ENCODE measurements at places on chromosomes 4 and X.

DNA sequence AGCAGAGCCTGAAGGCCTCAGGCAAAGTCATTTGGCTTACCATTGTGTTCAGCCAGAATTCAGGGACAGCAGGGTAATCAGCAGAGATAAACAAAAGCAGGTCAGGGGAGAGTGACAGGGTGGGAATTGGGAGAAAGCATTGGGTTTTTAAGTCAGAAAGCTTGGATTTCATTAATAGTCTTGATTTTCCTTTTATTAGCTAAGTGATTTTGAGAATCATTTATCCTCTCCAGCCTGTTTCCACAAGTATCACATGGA lies 410.1 kb downstream of the HNRNPD start:
- DNase-seq: no peak

GRCh38 chr4:71269233-71269632 lies 69.6 kb upstream of the SLC4A4 start:
- no peak for DNase-seq

GRCh38 chrX:24732766-24733500 lies 39.2 kb downstream of the POLA1 start:
- DNase-seq: no peak

DNA sequence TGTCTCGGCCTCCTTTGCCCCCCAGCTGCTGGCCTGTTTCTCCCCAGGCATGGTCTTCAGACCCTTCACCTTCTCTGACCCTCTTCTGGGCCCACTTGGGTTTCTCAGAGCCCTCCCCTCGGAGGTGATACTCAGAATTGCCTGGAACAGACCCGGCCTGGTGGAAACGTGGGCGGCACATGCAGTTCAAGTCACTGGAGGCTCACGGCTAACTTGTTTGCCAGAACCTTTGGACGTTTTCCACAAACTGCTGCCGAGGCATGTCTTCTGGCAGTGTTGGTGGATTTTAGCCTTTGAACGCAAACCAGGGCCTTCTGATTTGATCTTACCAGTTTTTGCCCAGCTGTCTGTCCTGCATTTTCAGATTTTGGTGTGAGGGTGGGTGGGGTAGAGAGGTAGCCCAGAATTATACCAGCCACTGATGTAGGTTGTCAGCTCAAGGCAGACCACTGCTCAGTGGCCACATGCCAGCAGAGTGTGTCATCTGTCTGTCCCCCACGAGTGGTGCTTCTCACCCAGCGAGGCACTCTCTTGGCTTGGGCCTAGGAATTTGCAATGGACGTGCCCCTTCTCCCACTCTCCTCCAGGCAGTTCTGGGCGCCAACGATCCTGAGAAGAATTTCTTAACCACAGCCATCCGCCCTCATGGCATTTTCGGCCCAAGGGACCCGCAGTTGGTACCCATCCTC lies 32.5 kb upstream of the ZNF185 start:
- DNase-seq: no peak

DNA sequence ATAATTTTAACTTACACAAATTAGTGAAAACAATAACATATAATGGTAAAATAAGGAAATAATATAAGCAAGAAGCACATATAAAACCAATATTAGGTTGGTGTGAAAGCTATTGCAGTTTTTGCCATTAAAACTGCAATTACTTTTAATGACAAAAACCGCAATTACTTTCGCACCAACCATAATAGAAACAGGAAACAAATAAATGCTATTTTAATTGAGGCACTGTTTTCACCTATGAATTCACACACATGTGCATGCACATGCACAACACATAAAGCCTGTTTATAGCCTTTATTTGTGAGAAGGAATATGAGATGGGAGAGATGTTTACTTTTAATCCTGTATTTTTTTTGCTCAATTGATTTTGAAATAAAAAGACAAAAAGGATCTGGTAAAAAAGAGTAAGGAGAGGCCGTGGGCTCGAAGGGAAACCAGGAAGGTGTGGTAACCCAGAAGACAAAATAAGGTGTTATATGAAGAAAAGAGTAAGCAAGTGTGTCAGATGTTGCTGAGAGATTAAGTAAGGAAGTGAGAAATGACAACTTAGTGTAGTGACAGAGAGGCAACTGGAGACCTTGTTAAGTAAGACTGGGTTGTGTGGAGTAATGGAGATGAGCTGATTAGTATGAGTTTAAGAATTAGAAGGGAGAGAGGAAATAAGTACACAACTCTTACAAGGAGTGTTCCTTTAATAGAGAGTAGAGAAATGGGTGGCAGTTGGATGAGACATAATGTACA lies 69.0 kb downstream of the KLHL13 start:
- DNase-seq: no peak

DNA sequence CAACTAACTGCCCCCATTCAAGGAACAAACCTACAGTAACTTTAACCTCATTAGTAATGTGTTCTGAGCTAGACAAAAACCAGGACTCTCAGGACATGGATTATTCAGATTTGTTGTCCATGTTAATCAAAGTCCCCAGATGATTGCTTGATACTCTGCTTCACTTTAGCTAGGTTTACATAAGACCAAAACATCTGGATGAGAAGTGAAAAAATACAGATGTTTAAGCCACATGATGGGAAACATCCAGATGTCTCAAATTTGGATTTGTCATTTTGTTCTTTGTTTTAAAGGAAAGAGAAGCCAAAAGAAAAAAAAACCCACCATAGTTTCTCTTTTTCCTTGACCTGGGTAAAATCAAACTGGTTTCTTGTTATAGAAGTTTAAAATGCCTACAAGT lies 48.5 kb upstream of the NRK start:
- DNase-seq: no peak

DNA sequence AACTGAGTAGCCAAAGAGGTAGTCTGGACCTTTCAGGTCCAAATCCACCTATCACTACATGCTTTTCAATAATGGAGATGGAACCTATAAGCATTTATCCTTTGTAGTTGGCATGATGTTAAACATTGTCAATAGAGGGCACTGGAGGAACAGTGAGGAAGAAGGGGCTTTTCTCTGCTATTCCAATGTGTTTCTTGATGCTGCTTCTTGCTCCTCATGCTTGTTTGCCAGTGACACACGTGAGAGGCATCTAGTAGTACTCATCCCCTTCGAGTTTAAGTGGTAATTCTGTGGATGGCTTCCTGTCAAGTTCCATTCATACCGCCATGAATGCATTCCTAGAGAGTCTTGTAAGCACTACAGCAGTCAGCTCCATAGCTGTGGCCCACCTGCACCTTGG lies 84.0 kb downstream of the NAA11 start:
- DNase-seq: no peak

DNA sequence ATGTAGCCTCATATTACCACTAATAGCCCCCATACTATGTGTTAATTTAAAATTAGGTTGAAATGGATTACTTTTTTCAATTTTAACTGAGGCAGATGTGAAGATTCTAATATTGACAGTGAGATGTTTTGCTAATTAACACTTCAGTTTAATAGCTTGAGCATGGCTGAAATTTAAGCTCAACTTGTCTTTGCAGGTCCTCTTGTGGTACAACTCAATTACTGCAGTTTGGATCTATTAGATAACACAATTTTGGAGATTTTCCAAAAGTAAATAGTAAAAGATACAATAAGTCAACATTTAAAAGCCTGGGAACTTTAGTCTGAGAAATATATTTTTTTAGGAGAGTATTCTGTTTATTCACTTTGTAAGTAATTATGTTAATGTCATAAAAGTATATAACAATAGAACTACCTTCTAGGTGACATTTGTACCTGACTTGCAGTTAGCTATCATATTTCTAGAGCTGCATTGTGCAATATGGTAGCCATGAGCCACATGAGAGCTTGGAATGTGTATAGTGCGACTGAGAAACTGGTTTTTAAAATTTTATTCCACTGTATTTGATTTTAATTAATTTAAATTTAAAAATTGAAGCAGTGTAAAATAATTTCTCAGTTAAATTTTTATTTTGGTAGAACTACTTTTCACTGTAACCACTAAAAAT lies 73.1 kb upstream of the FMR1 start:
- DNase-seq: no peak

GRCh38 chr4:163485589-163485988 lies 8.9 kb upstream of the TMA16 start:
- no peak for DNase-seq

- peak; percentile 61 for DNase-seq
These were observed 13.8 kb downstream of the CMC4 start for GRCh38 chrX:155056877-155057792.

GRCh38 chr4:132838244-132838643 lies 310.9 kb upstream of the PCDH10 start:
- no peak for DNase-seq

DNA sequence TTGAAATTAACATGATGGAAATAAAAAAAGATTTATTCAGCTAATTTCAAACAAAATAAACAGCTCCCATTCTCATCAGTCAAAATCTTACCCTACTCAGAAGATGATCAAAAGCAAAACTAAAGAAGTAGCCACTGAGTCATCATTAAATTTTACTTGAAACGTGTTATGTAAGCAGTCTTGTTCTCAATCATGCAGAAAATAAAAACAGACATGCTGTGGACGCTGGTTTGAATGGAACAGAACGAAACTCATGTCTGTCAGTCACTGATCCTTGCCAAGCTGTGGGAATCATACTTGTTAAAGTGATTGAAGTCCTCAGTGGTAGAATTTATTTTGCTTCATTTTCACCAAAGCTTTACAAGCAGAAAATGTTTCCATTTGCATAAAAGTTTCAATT lies 77.2 kb upstream of the TLR3 start:
- DNase-seq: no peak

GRCh38 chr4:89160806-89161205 lies 49.5 kb downstream of the TIGD2 start:
- no peak for DNase-seq

DNA sequence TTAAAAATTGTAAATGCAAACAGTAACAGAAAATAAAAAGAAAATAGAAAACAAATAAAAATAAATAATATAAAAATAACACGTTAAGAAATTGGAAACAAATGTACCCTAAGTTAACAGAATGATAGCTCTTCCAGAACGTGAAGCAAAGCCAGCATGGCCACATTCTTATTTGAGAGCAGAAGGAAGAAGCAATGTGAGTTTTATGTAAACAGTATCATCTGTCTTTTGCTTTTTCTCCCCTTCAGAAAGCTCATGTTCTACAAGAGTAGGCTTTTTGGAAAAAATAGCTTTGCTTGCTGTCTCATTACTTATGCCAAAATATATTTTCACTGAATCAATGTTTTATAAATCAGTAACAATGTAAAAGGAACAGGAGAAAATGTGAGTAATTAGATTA lies 18.7 kb downstream of the NPY2R start:
- no peak for DNase-seq

GRCh38 chr4:180949424-180950213 lies 1293.6 kb upstream of the TENM3 start:
- DNase-seq: no peak

- DNase-seq: no peak
These were observed 756 bp upstream of the ADAMTS3 start for GRCh38 chr4:72569719-72570235.

DNA sequence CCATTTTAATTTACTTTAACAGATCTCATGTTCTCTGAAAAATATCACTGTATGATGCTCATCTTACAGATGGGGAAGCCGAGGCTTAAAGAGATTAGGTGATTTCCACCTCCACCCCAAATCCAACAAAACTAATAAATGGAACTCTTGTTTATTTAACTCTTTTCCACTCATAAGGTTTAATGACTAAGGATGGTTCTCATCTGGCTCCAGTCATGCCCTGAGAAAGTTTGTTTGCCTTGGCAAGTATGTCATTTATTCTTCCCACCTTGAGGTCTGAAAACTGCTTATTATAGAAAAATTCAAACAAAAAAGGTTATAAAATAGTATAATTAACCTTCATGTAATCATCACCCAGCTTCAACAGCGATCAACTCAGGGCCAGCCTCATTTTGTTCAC lies 56.3 kb downstream of the PPEF2 start:
- no peak for DNase-seq

DNA sequence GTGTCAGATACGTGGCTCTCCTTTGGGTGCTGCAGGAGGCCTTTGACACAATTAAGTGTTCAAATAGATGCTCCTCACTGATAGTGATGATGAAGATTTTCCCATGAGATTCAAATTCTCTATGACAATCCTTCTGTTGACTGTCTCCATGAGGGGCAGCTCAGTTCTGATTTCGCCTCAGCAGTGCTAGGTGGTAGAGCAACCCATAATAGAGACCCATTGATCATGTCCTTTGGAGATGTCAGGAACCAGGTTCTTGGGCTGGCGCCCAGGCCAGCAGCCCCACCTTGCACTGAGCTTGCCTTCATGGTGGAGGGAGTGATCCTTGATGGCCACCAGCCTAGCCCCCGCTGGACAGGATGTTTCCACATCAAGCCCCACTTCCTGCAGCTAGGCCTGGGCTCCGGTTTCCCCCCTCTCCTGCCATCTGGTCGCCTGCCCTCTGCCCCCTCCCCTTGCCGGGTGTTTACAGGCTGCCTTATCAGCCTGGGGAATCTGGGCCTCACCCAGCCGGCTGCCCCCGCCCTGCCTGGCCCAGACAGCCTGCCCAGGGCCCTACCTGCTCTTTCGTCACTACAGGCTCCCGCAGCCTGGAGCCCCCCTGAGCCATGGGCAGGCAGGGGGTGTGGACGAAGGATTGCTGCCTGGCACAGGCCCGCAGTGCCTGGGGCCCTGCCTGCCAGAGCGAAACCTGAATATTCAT lies 12.6 kb downstream of the ELF4 start:
- DNase-seq: peak; percentile 45

DNA sequence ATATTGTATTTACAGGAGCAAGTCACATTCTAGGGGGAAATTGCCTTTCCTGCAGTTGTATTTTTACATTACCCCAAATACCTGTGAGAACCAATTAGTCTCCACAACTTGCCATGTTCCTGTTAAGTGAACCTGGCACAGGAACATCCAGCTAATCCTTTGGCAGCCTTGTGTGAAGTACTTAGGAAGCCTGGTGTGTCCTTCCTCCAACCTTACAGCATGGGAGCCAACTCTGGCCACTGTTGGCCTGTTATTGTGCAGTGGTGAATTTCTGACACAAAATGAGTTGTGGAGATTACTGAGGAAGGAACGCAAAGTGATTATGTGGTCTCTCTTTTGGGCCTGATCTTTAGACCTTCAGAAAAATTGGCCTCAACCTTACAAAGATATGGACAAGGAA lies 238.0 kb upstream of the PITX2 start:
- DNase-seq: no peak

DNA sequence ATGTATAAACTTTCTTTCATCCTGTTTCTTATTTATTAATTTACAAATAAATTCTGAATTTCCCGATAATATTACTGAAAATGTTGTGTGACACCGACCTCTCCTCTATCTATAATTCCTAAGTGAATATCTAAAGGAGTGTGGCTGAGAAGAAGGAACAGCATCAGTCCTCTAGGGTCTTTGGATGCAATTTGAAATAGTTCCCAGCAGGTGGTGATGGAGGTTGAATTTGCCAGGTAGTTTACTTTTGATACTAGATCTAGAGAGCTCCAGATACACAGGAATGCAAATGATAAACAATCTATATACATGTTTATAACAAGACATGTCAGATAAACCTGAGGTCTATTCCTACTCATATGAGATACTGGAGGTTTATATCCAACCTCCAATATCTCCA lies 305.4 kb downstream of the PCDH18 start:
- no peak for DNase-seq
